Renal pelvis (tissue), 12 donors: ENCODE measurements at places on chromosomes 4 and X.
A peak's percentile ranks its signal among the peaks of the same experiment; 100 is the strongest.

DNA sequence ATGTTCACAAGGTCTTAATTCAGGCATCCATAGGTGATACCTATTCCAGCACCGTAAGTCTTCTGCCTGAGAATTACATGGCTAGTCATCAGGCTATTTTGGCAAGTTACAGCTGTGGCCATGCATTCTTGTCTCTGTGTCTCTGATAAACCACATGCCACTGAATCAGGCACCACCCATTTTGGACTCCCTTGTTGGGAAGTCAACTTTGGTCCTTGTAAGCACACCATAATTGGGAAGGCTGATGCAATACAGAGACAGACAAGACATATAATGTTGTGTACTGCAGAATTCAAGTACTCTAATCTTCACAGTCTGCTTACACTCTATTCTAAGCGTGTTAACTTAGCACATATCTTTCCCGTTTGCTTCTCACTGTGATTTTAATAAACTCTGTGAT is 483.7 kb upstream of the FTHL17 start:
- DNase-seq: no peak

DNA sequence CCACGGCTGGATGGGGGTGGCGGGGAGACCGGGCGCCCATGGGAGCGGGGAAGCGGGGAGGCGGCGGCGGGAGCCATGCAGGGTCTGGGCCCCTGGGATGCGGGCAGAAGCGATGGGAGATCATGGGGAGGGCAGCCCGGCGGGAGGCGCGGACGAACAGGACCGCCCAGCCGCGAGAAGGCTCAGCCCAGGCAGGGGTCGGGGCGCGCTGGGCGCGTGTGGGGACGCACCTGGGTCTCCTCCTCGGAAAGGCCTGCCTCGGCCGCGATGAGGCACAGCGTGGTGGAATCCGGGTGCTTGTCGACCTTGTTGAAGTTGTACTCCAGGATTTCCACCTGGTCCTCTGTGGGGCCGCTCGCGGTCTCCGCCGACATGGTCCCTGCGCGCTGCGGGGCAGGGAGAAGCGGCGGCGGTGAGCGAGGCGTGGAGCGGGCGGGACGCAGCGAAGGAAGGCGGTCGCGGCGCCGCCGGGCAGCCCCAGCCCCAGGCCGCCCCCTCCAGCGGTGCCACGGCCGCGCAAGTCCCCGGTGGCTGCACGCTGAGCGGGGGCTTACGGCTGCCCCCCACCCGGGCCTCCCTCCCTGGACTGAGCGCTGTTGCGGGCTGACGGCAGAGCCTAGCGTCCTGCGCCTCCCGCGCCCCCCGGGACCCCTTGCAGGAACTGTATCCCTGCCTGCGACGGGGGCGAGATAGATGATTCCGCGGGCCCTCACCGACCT is 25.3 kb downstream of the HOPX start:
- DNase-seq: no peak

- DNase-seq: peak; percentile 82
Measured at GRCh38 chr4:74475091-74475800, 30.3 kb downstream of the AREG start.

DNA sequence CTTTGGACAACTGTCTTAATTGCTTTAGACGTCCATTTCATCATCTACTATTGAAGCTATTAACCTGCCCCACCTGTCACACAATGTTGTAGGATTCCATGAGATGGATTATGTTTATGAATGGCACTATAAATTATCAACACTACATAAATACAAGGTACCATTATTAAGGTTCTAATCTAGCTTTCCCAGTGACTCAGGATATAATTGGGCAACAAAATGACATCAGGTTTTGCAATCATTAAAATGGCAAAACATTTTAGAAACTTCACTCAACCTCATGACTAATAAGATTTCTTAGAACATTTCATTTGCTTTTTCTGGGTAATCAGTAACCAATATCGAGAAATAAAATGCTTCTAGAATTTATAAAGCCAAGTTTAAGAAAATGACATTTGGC is 9.2 kb downstream of the HOPX start:
- DNase-seq: no peak

- no peak for DNase-seq
Measured at GRCh38 chrX:112672788-112673560, 6.8 kb downstream of the LHFPL1 start.

DNA sequence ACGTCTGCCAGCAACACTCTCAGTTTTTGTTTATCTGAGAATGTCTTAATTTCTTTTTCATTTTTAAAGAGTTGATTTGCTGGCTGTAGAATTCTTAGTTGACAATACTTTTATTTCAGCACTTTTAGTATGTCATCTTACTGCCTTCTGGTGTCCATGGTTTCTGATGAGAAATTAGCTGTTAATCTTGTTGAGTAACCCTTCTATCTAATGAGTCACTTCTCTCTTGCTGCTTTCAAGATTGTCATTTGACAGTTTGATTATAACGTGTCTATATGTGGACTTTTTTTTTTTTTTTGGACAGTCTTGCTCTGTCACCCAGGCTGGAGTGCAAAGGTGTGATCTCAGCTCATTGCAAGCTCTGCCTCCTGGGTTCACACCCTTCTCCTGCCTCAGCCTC is 24.0 kb upstream of the TMEM255A start:
- no peak for DNase-seq

DNA sequence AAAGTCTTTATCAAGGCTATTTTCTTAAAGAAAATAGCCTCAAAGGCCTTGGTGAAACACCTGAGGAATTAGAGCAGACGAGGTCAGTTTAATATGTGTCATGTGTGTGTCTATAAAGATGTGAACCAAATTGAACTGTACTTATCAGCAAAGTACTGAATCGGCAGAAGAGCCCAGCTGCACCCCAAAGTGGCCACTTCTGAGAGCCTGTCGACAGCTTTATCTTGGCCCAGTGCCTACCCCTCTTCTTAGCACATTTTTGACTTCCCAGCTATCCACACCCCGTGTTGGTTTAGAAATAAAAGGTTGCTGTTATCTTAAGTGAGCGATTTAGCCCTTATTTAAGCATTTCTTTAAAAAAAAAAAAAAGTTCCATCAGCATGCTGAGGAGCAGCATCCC is 329.7 kb downstream of the FBXW7 start:
- DNase-seq: no peak

DNA sequence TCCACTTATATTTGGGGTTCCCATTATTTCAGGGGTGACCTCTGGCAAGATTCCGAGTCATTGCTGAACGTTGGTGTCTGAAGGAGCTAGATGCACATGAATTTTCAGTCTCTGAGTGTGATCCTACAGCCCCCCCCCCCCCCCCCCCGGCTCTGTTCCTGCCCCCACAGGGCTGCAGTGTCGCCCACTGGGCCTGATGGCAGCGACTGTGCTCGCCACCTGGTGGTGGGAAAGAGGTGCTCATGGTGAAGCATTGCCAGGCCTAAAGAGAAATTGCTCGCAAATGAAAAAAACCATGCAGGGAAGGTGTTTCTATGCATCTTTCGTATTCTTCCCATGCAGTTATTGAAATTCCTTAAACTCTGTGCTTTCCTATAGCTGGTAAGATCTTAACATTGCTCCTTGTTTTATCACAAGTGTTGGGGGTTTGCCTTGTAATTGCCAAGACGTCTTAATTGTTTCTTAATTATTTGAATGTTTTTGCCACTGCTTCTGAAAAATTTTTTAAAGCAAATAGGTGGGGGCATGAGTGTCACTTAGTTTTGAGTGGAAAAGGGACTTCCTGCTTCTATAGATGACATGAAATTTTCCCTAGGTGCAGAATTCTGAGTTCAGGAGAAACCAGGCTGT is 63.2 kb downstream of the CLDN22 start:
- no peak for DNase-seq

GRCh38 chrX:140713174-140713539 is 3.6 kb downstream of the LINC00632 start:
- DNase-seq: no peak
